ENCODE measurements at places on chromosomes 1 and 21. TPM values are rescaled to one million over a fixed set of nuclear protein-coding genes. Genes with fewer than 3 reads are reported as not detected.

- DNase-seq: peak; percentile 88
Observed at GRCh38 chr1:172699111-172699510, 40.2 kb downstream of the FASLG start.

SERINC2 gene
- not detected for total RNA-seq

- no peak for DNase-seq
Observed at GRCh38 chr1:156939786-156940334, 19.4 kb downstream of the LRRC71 start.

- no peak for DNase-seq
Observed at GRCh38 chr1:239434181-239434580, 47.8 kb downstream of the CHRM3 start.

DNA sequence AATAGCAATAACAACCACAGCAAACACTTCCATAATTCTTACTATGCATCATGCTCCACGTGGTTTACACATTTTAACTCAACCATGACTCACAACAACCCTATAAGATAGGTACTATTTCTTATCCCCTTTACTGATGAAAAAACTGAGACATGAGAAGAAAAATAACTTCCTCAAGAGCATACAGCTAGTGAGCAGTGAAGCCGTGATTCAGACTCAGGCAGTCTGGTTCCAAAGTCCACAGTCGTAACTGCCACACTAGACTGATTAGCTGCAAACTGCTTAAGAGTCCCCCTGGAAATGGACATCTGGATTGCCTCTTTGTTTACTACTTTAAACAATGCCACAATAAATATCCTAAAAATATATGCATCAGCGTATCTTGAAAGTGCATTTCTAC lies 55.7 kb downstream of the PLD5 start:
- DNase-seq: no peak

GRCh38 chr1:172144445-172145061 lies 275.9 kb upstream of the C1orf105 start:
- no peak for DNase-seq

DNA sequence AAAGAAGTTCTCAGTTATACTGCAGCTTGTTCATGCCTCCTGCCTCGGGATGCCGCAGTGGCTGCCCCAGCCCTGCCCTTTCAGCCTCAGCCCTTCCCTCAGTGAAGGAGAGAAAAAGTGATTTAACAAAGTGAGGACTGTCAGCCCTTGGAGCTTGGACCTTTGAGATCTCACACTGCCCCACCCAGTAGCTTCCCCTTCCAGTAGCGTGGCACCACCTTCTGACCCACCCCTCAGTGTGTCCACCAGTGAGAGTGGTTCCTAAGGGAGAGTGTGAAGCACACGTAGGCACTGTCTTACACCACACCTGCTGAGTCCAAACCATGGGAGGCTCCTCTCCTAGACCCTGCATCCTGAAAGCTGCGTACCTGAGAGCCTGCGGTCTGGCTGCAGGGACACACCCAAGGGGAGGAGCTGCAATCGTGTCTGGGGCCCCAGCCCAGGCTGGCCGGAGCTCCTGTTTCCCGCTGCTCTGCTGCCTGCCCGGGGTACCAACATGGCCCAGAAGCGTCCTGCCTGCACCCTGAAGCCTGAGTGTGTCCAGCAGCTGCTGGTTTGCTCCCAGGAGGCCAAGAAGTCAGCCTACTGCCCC lies at the start of gene CDA:
Gene CDA, plus strand, starts transcription at position 464 of the 592 bp plus-strand sequence. Its CDS starts 33 bp downstream, at position 497.
- no peak for DNase-seq

LCE1D gene
- total RNA-seq: not detected

CNN3 gene
- 1.0 TPM for total RNA-seq

DNA sequence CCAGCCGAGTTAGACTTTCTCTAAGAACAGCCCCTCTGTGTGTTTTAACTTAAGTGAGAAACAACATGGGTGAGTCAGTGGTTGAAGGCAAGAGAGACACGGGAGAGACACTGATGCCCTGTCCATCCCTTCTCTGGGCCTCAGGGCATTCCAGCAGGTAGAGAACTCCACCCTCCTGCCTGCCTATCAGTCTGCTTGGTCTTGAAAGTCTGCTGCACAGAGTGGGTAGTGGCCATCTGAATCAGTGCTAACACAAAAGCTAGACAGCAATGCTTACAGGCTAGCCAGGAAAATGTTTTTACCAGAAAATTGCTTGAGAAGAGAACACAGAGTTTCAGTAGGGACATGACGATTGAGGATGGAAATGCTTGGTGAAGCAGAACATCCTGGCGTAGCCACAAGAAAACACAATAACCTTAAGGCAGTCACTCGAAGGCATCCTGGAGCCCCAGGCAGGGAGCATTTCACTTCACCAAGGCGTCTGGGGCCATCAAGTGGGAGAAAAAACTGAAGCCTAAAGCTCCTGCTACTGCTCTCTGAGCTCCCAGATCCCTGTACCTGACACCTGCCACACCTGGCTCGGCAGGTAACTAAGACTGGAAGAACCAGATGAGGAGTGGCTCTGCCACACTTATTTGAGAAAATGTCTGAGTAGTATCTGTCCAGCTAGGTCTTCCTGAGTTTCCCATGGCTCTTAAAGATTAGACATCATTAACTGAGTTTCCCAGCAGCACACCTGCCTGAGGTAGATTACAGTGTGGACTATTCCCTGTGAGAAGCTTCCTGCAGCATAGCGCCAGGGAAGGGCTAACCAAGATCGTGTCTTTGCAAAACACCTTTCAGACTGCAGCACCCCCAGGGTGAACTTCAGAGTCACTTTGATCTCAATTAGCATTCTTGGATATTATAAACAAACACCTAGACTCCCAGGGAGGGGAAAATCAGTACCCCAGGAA lies 18.1 kb upstream of the LBR start:
- DNase-seq: no peak

- no peak for DNase-seq
Observed at GRCh38 chr21:44870748-44871495, 2.6 kb downstream of the PTTG1IP start.

DNA sequence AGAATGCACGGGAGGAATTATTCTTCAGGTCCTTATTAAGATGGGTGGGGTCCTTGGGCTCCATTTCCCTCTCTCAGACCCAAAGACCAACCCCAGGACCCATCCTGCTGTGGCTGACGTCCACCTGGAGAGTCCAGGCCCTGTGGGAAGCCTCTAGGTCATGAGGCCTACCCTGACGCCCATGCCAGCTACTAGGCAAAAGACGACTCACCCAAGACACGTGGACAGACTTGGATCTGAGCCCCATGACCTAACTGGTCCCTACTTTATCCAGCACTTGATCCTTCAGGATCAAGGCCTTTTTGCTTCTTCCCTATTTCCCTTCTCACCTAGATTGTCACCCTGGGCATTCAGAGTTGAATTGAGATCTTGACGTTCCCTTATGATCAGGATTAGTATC lies 56.0 kb upstream of the CASZ1 start:
- no peak for DNase-seq

DNA sequence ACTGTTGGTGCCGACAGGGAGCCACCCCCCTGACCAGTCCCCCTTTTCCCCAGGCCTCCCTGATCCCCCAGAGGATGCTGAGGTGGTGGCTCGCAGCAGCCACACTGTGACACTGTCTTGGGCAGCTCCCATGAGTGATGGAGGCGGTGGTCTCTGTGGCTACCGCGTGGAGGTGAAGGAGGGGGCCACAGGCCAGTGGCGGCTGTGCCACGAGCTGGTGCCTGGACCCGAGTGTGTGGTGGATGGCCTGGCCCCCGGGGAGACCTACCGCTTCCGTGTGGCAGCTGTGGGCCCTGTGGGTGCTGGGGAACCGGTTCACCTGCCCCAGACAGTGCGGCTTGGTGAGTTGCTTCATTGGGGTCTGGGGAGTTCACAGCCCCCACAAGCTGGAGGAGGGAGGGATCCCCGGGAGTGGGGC lies 89.2 kb downstream of the TRIM11 start:
- DNase-seq: no peak

ZSWIM5 gene
- total RNA-seq: 0.10 TPM

GRCh38 chr21:46210378-46211136 lies 18.0 kb downstream of the LSS start:
- no peak for DNase-seq

TIE1 gene
- total RNA-seq: 1.3 TPM

DNA sequence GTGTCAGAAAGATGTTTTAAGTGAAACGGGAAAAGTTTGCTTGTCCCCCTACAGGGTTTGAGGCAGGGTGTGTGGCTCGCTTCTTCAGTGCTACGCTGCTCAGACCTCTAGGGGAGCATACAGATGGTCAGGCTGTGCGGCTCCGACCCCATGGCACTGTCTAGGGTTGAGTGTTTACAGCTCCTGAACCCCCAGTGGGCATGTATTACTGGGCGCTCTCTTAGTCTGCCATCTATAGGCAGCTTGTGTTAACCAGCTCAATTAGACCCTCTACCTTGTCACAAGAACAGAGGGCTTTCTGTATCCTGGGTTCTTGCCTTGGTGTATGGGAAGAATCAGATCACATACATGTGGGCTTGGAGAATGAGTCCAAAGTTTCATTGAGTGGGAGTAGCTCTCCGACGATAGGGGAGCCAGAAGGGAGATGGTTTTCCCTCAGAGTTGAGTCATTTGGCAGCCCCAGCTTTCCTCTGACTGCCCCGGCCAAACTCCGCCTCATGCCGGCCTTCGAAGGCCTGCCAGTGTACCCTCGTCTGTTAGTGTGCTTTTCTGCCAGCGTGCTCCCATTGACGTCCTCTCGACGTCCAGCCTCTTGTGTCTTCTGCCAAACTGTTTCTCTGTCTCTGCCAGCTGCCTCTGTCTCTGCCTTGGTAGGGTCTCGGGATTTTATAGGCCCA lies 38.6 kb upstream of the ADGRL4 start:
- no peak for DNase-seq
